ENCODE measurements at places on chromosomes 5 and 9. TPM values are rescaled to one million over a fixed set of nuclear protein-coding genes. Genes with fewer than 3 reads are reported as not detected.

DNA sequence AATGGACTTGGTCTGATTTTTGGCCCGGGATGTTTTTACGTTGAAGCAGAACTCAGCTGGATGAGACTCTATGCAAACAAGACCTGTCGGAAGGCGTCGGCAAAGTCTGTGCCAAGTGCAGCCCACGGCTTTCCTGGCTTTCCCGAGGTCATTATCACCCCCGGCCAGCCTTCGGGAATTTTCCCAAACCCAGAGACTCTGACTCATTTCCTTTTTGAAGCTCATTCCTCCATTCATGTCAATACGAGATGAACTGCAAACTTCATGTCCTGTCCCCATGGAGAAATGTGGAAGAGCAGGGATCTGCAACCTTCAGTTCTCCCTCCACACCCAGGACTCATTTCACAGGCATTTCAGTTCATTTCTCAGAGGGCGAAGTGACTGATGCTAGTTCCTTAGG lies 95.3 kb downstream of the IRX2 start:
- H3K4me1 ChIP-seq = no peaks in the 10 kb centered on the region
- H3K36me3 ChIP-seq = no peaks in the 10 kb centered on the region
- H3K27ac ChIP-seq = no peak overlapping the region
- no peaks in the 10 kb centered on the region for H3K27me3 ChIP-seq

DNA sequence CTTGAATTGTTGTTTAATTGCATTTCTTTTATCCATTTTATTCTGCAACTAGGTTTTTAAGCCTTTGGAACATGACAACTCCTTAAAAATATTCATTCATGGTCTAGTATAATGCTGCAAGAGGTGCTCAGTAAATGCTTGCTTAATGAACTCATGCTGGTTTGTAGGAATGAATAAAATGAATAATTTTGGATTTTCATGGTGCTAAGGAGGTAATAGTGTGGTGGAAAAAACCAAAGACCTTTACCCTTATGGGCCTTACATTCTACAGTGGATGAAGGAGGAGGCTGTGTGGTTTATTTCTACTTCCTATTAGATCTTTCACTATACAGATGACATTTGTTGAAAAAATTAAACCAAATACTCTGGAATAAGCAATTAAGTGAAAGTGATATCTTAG lies 43.4 kb downstream of the LRRTM2 start:
- H3K4me3 ChIP-seq = no peak overlapping the region
- H3K36me3 ChIP-seq = peaks cover 7% of the 10 kb centered on the region
- no peak for DNase-seq
- H3K27ac ChIP-seq = no peak overlapping the region
- H3K27me3 ChIP-seq = peaks cover 2% of the 10 kb centered on the region

- no peak for DNase-seq
- H3K36me3 ChIP-seq = no peaks in the 10 kb centered on the region
- peaks cover 16% of the 10 kb centered on the region for H3K4me1 ChIP-seq
These were observed 17.1 kb downstream of the VPS13A start for GRCh38 chr9:77194423-77194822.

DNA sequence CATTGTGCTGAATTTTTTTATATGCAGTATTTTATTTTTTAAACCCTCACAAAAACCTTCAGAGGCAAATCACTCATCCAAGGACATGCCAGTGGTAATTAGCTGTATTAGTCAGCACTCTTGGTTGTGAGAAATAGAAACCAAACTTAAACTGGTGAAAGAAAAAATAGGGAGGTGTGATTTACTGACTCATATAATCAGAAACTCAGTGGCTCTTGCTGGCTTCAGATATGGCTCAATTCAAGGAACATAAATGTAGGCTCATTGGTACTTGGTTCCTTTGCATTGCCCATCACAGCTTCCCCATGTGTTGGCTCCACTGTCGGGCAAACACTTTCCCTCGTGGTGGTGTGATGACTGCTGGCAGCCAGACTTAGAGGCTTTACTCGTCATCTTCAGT lies 497.2 kb downstream of the MAT2B start:
- DNase-seq = no peak
- no peaks in the 10 kb centered on the region for H3K36me3 ChIP-seq
- H3K27me3 ChIP-seq = no peaks in the 10 kb centered on the region
- H3K27ac ChIP-seq = no peak overlapping the region
- no peaks in the 10 kb centered on the region for H3K4me1 ChIP-seq

GRCh38 chr9:136090056-136090735 lies 4.9 kb downstream of the NACC2 start:
- DNase-seq = no peak
- H3K4me1 ChIP-seq = no peaks in the 10 kb centered on the region
- H3K27ac ChIP-seq = no peak overlapping the region
- H3K27me3 ChIP-seq = peaks cover 8% of the 10 kb centered on the region
- H3K36me3 ChIP-seq = no peaks in the 10 kb centered on the region
- no peak overlapping the region for H3K4me3 ChIP-seq

DNA sequence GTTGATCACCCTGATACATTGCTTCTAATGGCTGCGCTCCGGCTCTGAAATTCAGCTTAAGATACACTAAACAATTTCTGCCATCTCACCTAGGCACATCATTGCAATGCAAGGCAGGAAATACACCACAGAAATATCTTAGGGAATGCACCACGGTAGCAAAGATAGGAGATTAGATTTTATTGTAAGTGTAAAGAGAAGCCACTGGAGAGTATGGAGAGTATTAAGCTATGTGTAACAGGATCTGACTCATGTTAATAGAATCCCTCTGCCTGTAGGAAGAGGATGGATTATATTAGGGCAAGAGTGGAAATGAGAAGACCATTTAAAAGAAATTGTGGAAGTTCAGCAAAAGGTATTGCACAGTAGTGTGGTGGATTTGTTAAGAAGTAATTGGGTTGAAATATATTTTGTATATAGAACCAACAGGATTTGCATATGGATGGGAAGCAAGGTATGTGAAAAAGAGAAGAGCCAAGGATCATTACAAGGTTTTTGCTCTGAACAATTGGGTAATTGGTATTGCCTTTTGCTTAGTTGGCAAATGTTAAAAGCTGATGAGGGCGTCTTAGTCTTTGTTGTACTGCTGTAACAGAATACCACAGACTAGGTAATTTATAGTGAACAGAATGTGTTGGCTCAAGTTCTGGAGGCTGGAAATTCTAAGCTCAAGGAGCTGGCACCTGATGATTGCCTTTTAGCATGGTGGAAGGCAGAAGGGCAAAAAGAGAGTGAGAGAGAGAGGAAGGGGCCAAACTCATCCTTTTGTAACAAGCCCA lies 636.1 kb downstream of the PSAT1 start:
- no peaks in the 10 kb centered on the region for H3K36me3 ChIP-seq
- DNase-seq = no peak
- H3K4me3 ChIP-seq = no peak overlapping the region
- H3K4me1 ChIP-seq = no peaks in the 10 kb centered on the region
- no peak overlapping the region for H3K27ac ChIP-seq

- peaks cover 56% of the 10 kb centered on the region for H3K4me1 ChIP-seq
- no peak for DNase-seq
- no peak overlapping the region for H3K4me3 ChIP-seq
- H3K27me3 ChIP-seq = no peaks in the 10 kb centered on the region
These were observed 15.6 kb downstream of the JADE2 start for GRCh38 chr5:134540747-134541733.

Gene THBS4
- total RNA-seq = 1.3 TPM

Gene RASGEF1C
- total RNA-seq = not detected

Gene ORM2
- not detected for total RNA-seq

Gene BTNL8
- total RNA-seq = not detected

Gene ACTBL2
- total RNA-seq = not detected
